Left lung (tissue), 14 donors: ENCODE measurements at places on chromosomes 11 and 22. TPM values are rescaled to one million over a fixed set of nuclear protein-coding genes. Genes with fewer than 3 reads are reported as not detected.

GRCh38 chr11:81941998-81942397, 791.7 kb downstream of the FAM181B start:
- no peaks in the 10 kb centered on the region for H3K4me1 ChIP-seq
- no peaks in the 10 kb centered on the region for H3K36me3 ChIP-seq

- H3K4me1 ChIP-seq = peaks cover 6% of the 10 kb centered on the region
- H3K27ac ChIP-seq = no peak overlapping the region
- H3K36me3 ChIP-seq = no peaks in the 10 kb centered on the region
- no peaks in the 10 kb centered on the region for H3K27me3 ChIP-seq
Observed at GRCh38 chr11:57571606-57572005, 4.1 kb upstream of the UBE2L6 start.

DNA sequence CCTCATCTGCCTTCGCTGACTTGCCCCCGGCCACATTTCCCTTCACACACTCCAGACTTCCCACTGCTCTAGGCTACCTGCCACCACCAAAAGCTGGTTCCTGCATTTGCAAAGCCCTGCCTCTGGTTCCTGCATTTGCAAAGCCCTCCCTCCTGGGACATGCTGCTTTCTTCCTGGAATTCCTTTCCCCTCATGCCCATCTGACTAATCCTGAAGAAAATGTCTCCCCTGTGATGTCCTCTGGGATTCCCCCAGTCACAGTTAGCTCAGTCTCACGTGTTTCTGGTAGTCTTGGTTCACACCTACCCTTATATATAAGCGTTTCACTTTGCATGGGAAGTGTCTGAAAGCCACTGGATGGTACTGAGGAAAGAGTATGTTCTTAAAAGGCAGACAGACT, 206.9 kb downstream of the DBX1 start:
- peaks cover 20% of the 10 kb centered on the region for H3K36me3 ChIP-seq
- no peaks in the 10 kb centered on the region for H3K27me3 ChIP-seq
- DNase-seq = no peak
- H3K4me3 ChIP-seq = no peak overlapping the region

The SCGB1D2 gene
- not detected for total RNA-seq

The BLID gene
- 0.55 TPM for total RNA-seq

DNA sequence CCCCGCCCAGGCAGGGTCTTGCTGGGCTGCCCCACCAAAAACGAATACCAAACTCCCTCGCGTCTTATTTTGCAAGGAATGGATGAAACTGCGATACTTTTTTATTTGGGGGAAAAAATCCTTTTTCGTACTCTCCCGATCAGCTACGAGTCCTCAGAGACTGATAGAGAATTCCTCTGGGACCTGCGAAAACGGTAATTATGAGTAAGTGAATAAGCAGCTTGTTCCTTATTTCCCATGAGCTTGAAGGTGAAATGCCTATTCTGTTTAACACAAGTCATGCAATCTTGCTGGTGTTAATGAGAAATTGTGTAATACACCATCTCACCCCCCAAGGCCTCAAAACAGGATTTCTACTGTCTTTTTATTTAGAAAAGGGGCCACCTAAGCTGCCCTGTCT, 5.5 kb downstream of the GRK3 start:
- no peak overlapping the region for H3K27ac ChIP-seq
- peaks cover 3% of the 10 kb centered on the region for H3K27me3 ChIP-seq
- no peak overlapping the region for H3K4me3 ChIP-seq
- H3K36me3 ChIP-seq = no peaks in the 10 kb centered on the region

The CD6 gene
- total RNA-seq = 6.3 TPM

The CHRM4 gene
- total RNA-seq = not detected
